ENCODE measurements at places on chromosomes 11 and 22. TPM values are rescaled to one million over a fixed set of nuclear protein-coding genes. Genes with fewer than 3 reads are reported as not detected.

Gene TUBA8
- 0.72 TPM for total RNA-seq

GRCh38 chr11:212150-213100 is 4.9 kb downstream of the RIC8A start:
- no peak overlapping the region for H3K4me3 ChIP-seq
- 0 out of 2 replicates have a peak, but pooled peaks cover 4% of the 10 kb centered on the region for H3K4me1 ChIP-seq
- no peak overlapping the region for H3K27ac ChIP-seq
- H3K27me3 ChIP-seq = no peaks in the 10 kb centered on the region

DNA sequence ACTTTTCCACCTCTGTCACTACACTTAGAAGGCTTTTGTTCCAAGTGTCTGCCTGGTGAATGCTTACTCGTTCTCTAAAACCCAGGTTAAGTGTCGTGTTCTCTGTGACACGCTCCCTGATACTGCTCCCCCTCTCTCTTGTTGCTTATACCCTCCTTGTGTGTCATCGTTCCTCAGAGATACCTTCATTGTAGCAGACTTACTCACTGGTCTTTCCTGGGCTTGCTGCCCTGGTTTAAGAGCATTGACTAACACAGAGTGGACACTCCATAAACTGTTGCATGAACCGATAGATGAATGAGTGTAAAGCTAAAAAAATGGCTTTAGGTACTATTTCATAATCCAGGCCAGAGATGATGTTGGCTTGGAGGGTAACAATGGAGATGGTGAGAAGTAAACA is 171.3 kb downstream of the GRIK4 start:
- H3K4me1 ChIP-seq = peaks cover 22% of the 10 kb centered on the region
- no peak for DNase-seq
- no peak overlapping the region for H3K27ac ChIP-seq
- H3K36me3 ChIP-seq = no peaks in the 10 kb centered on the region
- no peak overlapping the region for H3K4me3 ChIP-seq
- H3K27me3 ChIP-seq = no peaks in the 10 kb centered on the region

DNA sequence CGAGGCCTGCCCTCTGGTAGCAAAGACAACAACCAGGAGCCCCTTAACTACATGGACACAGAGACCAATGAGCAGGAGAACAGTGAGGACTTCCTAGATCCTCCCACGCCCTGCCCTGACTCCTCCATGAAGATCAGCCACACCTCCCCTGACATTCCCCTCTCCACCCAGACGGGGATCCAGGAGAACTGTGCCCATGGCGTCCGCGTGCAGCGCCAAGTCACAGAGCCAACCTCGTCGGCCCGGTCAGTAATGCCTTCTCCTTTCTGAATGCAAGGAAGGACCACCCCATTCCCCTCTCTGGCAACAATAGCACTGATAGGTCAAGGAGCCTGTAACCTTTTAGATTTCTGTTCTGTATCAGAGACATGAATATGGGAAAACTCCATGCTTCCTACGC is 51.4 kb downstream of the SYT9 start:
- DNase-seq = no peak
- no peaks in the 10 kb centered on the region for H3K27me3 ChIP-seq
- H3K4me1 ChIP-seq = 0 out of 2 replicates have a peak, but pooled peaks cover 4% of the 10 kb centered on the region
- H3K36me3 ChIP-seq = no peaks in the 10 kb centered on the region

Gene TCIRG1
- 51.1 TPM for total RNA-seq

Gene ZC3H7B
- total RNA-seq = 61.6 TPM

GRCh38 chr22:35476341-35476740 is 64.3 kb upstream of the RASD2 start:
- no peak overlapping the region for H3K27ac ChIP-seq
- no peak overlapping the region for H3K4me3 ChIP-seq
- peaks cover 9% of the 10 kb centered on the region for H3K4me1 ChIP-seq
- DNase-seq = no peak

Gene OLFML1
- total RNA-seq = 0.18 TPM

Gene WNT11
- total RNA-seq = 0.32 TPM

GRCh38 chr22:50506611-50507420 is 686 bp downstream of the LMF2 start:
- peaks cover 10% of the 10 kb centered on the region for H3K4me1 ChIP-seq
- no peak for DNase-seq
- H3K27me3 ChIP-seq = no peaks in the 10 kb centered on the region
- no peak overlapping the region for H3K27ac ChIP-seq
- H3K36me3 ChIP-seq = no peaks in the 10 kb centered on the region
- peak overlapping the region; percentile 91 for H3K4me3 ChIP-seq

- peaks cover 19% of the 10 kb centered on the region for H3K4me1 ChIP-seq
- H3K27me3 ChIP-seq = no peaks in the 10 kb centered on the region
- H3K27ac ChIP-seq = peak overlapping the region; percentile 74
- no peak overlapping the region for H3K4me3 ChIP-seq
Observed at GRCh38 chr11:70885281-70886231, 366.8 kb downstream of the SHANK2 start.

- H3K4me3 ChIP-seq = no peak overlapping the region
- peaks cover 9% of the 10 kb centered on the region for H3K4me1 ChIP-seq
- no peaks in the 10 kb centered on the region for H3K36me3 ChIP-seq
- no peak for DNase-seq
- no peak overlapping the region for H3K27ac ChIP-seq
Observed at GRCh38 chr11:12120031-12121008, 9.9 kb downstream of the MICAL2 start.

Gene FGF3
- total RNA-seq = not detected

Gene PARVA
- 10.4 TPM for total RNA-seq

DNA sequence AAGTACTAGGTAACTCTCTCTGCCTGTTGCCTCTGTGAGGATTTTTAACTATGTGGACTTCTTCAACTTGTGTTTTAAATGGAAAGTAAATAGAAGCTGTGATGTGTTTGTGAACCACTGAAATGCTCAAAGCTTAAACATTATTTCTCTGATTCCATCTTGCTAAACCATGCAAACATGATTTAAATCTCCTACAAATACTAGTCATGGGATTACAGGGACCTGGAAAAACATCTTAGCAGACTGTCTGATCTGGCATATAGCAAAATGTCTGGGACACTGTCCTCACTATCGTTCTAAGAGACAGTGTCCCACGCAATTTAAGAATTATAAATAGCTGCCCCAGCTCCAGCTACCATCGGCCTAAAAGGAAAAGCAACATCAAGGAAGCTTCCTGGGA is 914.5 kb upstream of the FAT3 start:
- H3K27ac ChIP-seq = no peak overlapping the region
- no peaks in the 10 kb centered on the region for H3K27me3 ChIP-seq
- H3K36me3 ChIP-seq = 0 out of 2 replicates have a peak, but pooled peaks cover 2% of the 10 kb centered on the region
- DNase-seq = no peak

DNA sequence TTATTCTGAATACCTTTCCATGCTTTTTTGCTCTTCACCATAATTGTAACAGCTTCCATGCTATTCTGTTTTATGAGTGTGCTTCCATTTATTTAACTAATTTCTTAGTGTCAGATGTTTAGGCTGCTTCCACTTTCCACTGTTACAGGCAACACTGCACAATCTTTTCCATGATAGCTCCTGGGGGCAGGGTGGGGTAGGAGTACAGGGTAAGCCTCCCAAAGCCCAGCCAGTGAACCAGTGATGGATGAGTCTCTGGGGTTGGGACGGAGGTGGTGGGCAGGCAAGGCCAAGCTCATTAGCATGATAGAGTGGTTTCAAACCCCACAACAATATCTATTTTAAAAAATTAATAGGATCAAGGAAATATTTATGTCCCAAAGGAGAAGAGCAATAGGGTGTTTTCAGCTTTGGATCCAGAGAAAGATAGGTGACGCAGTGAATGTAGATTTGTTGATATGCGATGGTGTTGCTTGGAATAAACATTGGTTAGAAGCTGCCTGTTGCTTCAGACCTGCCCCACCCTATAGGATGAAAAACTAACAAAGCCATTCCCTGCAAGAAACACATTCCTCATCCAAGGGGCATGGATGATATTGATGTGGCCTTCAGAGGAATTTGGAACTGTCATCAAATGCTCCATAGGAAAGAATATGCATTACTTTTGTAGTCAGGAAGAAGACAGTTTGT is 17.1 kb upstream of the ELF5 start:
- H3K4me3 ChIP-seq = no peak overlapping the region
- H3K27ac ChIP-seq = no peak overlapping the region
- H3K4me1 ChIP-seq = no peaks in the 10 kb centered on the region

Gene SLC25A18
- total RNA-seq = 2.1 TPM

GRCh38 chr22:39478441-39478850 is 21.6 kb downstream of the MGAT3 start:
- peak; percentile 70 for DNase-seq
- H3K27ac ChIP-seq = no peak overlapping the region
- H3K4me3 ChIP-seq = no peak overlapping the region
- no peaks in the 10 kb centered on the region for H3K27me3 ChIP-seq
- peaks cover 23% of the 10 kb centered on the region for H3K4me1 ChIP-seq

DNA sequence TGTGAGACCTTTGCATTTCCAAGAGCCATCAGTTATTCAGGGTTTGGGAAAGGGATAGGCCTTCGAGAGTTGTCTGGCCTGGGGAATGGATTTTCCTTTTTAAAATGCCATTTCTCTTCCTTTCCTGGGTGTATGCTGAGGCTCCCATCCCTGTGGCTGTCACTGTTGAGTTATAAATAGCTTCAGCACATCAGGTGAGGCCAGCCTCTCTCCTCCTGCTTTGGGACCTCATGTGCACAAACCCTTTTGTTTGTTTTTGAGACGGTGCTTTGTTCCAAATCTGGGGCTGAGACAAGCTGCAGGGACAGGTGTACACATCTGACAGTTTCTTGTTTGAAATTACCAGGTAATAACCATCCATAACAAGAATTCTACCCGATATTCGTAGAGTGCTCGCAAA is 1.3 kb downstream of the TEF start:
- H3K4me3 ChIP-seq = peak overlapping the region; percentile 75
- peaks cover 4% of the 10 kb centered on the region for H3K27me3 ChIP-seq
- no peaks in the 10 kb centered on the region for H3K36me3 ChIP-seq

DNA sequence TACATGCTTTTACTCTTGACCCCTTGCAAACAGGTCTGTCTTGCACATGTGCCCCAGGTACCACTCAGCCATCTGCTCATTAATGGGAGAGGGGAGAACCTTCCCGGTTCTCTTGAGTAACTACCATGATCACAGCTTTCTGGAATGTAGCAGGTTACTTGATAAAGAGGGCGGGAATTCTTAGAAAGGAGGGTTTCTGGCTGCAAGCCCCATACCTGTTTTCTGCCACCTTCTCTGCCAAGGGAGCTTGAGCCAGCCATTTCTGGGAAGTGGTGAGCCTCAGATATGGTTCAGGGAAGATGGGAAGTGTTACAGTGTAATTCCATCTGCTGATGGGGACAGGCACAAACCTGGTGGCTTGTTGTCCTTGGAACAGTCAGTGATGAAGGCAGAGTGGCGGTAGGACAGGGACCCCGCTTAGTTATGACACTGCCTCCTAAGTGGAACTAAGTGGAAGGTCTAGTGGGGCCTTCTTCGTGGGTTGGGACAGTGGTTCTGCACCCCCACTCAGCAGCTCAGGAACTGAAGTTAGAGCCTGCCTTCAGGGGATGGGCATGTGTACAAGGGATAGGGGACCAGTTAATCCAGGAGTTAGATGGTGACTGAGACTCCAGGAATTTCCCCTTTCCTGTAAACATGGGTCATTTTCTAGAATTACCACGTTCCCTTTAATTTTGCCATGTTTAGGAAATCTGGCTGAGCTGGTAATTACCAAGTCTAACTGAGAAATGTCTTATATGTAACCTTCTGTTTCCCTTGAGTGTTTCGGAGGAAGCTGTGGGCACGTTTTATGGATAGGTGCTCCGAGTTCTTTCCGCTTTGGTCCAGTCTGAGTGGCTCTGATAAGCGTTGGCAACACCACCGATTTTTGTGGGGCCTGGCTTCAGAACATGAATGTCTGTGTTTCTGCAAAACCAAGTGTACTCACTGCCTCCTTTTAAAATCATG is 35.3 kb downstream of the BCR start:
- H3K4me1 ChIP-seq = peaks cover 73% of the 10 kb centered on the region
- peak overlapping the region; percentile 86 for H3K27ac ChIP-seq
- DNase-seq = no peak

- H3K36me3 ChIP-seq = peaks cover 25% of the 10 kb centered on the region
- DNase-seq = no peak
- H3K27me3 ChIP-seq = no peaks in the 10 kb centered on the region
Observed at GRCh38 chr11:94880216-94880615, 93.1 kb downstream of the CWC15 start.

DNA sequence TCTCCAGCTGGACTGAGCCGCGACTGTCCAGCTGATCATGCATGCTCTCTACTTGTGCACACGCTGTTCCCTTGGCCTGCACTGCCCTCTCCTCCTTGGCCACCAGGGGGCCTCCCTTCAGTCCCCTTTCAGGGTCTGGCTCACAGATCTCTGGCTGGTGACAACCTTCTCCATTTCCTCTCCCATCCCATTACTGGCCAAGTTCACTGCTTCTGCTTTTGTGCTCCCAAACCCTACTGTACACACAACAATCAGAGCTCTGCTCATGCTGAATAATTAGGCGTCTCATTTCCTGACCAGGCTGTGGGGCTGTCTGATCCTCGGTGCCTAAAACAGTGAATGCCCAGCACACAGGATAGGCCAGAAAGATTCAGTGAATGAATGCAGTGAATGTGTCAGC is 224.0 kb upstream of the NARS2 start:
- H3K4me3 ChIP-seq = no peak overlapping the region
- H3K36me3 ChIP-seq = no peaks in the 10 kb centered on the region
- H3K4me1 ChIP-seq = peaks cover 28% of the 10 kb centered on the region
- H3K27me3 ChIP-seq = no peaks in the 10 kb centered on the region

DNA sequence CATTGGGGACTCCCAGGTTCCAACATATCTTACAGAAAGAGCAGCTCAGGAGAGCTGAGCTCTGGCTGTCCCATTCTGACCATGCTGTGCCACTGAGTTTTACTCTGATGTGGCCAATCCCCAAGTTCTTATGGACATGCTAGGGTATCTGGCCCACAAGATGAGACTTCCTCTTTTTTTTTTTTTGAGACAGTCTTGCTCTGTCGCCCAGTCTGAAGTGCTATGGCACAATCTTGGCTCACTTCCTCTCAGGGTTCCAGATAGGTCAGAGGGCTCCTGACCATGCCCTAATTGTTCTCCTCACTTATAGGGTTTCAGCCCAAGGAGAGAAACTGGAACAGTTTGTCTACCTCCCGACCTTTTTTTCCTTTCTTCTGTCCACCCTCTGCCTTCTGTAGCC is 152.3 kb upstream of the CCDC90B start:
- no peaks in the 10 kb centered on the region for H3K4me1 ChIP-seq
- DNase-seq = no peak
- H3K36me3 ChIP-seq = no peaks in the 10 kb centered on the region
- H3K27me3 ChIP-seq = no peaks in the 10 kb centered on the region
- H3K4me3 ChIP-seq = no peak overlapping the region

DNA sequence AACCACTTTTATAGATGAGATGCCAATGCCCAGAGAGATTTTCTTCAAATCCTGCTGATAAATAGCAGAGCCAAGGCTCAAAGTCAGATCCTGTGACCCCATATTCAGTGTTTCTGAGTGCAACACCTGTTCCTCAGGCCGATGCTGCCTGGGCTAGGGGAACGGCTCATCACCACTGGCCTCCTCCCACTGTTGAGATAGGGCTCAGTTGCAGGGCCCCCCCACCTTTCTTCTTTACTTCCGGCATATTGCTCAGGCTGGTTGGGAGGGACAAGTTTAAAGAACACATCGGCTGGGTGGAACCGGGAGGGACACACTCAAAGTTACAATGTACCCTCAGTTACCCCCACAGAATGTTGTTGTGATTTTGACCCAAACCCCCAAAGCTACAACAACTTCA is 88.3 kb upstream of the CRTAM start:
- H3K36me3 ChIP-seq = no peaks in the 10 kb centered on the region
- H3K4me3 ChIP-seq = no peak overlapping the region
- H3K27me3 ChIP-seq = no peaks in the 10 kb centered on the region
- H3K4me1 ChIP-seq = 0 out of 2 replicates have a peak, but pooled peaks cover 1% of the 10 kb centered on the region
- H3K27ac ChIP-seq = no peak overlapping the region

All from WTC11 (cell line).